EH (cell line): ENCODE measurements at places on chromosomes 11 and 22.

GRCh38 chr11:134750619-134751018 lies 338.6 kb upstream of the B3GAT1 start:
- DNase-seq: no peak

- no peak for DNase-seq
Measured at GRCh38 chr11:126725043-126725442, 275.5 kb downstream of the KIRREL3 start.

DNA sequence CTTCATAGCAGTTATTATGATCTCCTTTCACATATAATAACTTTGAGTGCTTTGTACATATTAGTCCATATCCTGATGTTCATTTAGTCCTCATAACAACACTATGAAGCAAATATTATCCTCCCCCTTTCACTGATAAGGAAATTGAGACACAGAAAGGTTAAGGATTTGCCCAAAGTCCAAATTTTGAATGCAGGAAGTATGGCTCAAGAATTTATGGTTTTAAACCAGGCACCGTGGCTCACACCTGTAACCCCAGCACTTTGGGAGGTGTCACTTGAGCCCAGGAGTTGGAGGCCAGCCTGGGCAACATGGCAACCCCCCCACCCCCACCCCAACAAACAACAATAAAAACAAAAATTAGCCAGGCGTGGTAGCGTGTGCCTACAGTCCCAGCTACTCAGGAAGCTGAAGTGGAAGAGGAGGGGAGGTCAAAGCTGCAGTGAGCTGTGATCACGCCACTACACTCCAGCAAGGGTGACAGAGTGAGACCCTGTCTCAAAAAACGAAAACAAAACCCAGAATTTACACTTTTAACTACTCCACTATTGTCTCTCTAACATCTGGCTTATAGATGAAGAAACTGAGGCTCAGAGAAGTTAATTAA lies 8.6 kb downstream of the CCDC34 start:
- no peak for DNase-seq

GRCh38 chr11:108494182-108494581 lies 4.0 kb downstream of the POGLUT3 start:
- DNase-seq: no peak
